Stimulated activated CD4-positive, alpha-beta T cell treated with anti-CD3 and anti-CD28 coated beads, Interleukin-4, amount 100 ng/mL, for 48 hours (primary cell): ENCODE measurements at places on chromosomes 16 and 17.

- DNase-seq, result no peak
These were observed 16.0 kb upstream of the SMIM5 start for GRCh38 chr17:75617218-75617617.

- no peak for DNase-seq
These were observed 137.5 kb downstream of the NTN1 start for GRCh38 chr17:9158544-9159452.

DNA sequence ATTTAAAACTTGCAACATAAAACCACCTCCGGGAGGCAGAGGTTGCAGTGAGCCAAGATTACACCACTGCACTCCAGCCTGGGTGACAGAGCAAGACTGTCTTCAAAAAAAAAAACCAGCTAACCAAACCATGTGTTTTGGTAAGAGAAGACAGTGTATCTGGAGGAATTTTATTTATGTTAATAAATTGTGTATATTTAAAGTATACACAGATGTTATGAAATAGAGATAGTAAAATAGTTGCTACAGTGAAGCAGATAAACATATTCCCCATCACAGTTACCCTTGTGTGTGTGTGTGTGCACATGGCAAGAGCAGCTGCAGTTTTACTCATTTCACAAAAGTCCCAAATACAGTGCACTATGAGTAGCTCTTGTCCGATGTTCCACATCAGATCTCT is 54.8 kb upstream of the CRISPLD2 start:
- no peak for DNase-seq

- no peak for DNase-seq
These were observed 40.8 kb downstream of the RPA1 start for GRCh38 chr17:1870592-1870991.

GRCh38 chr17:79109584-79109983 is 35.0 kb downstream of the ENGASE start:
- no peak for DNase-seq

- no peak for DNase-seq
These were observed 2.0 kb downstream of the RGS11 start for GRCh38 chr16:273547-274421.

DNA sequence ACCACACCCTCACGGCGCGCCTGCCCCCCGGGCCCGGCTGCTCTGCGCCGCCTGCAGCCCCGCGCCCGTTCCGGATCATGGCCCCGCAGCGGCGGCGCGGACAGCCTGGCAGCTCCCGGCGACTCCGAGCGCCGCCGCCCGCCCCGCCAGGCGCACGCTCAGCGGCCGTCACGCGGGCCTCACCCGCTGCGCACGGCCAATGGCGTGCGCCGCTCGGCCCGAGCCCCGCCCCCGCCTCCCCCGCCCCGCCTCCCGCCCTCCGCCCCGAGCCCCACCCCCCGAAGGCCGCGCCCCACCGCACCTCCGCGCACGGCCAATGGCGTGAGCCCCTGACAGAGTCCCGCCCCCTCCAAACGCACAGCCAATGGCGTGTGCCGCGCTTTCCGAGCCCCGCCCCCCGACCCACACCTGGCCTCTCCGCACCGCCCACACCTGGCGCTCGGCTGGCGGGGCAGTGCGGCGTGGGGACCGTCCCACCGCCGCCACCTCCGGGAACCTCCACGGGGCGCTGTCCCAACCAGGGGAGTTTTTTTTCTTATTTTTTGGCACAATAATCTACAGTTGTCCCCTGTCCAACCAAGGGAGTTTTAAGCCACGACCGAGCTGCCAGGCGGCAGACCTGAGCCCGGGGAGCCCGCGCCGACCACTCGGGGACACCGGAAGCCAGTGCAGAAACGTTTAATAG is at the start of gene PCYT2:
Gene PCYT2 (minus strand): TSS at position 123 of the 685 bp plus-strand sequence. CDS start 44 bp downstream, at position 79.
- peak; percentile 91 for DNase-seq

- DNase-seq, result no peak
These were observed 41.5 kb downstream of the CYB5B start for GRCh38 chr16:69465881-69466280.

DNA sequence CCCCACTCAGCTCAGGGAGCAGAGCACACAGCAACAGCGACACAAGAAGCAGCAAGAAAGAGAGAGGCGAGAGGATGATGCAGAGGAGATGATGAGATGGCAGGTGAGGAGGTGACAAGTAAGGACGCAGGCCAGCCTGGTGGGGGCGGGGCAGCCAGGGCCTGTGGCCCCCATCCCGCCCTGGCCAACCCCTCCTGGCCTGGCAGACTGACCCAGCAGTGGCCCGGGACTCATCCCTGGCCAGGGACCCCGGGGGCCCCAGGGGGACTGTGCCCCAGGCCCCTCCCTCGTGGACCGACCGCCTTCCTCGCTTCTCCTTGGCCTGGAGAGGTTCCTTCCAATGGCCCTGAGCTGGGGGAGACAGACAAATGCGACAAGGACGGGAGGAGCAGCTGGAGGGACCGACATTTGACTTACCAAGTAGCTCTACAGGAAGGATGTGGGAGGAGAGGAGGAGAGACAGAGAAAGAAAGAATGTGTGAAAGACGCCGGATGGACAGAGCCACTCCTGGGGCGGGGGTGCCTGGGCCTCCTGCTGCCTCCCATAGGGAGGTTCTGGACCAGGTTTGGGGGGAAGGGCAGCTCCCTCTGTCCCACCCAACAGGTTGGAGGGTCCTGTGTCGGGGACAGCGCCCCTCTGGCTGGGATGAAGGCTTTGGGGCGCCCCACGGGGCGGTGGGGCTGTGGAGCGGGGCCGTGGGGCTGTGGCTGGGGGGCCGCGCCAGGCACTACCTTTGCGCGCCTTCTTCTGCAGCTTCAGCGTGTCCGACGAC is 6.8 kb downstream of the MTSS2 start:
- DNase-seq, result no peak

DNA sequence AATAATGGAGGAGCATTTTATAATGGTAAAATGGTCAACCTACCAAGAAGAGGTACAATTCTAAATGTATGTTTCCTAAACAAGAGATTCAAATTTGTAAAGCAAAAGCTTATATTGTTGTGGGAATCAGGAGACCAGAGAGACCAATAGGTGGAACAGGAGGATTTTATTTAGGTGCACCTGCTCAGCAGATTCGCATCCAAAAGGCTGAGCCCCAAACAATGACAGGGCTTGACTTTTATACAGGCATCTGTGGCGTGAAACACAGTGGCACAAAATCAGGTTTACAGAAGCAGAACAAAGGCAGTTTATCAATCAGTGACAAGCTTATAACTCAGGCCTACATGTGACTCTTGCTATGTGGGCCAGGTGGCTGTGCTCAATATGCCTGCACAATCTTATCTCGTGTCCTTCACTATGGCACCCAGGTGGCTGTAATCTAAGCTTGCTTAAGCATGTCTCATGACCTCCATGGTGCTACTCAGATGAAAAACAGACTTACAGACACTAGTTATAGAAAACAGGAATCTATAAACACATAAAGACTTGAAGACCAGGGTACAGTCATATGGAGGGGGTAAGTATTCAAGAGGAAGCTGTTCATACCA is 780.2 kb upstream of the CA10 start:
- no peak for DNase-seq

DNA sequence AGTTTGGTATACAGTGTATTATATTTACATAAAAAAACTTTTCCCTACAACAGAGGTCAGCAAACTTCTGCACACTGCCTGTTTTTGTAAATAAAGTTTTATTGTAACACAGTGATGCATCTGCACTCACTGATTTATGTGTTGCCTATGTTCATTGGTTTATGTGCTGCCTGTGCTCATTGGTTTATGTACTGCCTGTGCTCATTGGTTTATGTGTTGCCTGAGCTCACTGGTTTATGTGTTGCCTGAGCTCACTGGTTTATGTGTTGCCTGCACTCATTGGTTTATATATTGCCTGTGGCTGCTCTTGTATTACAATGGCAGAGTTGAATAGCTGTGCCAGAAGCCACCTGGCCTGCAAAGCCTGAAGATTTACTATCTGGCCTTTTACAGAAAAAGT is 81.6 kb downstream of the MYH11 start:
- no peak for DNase-seq

DNA sequence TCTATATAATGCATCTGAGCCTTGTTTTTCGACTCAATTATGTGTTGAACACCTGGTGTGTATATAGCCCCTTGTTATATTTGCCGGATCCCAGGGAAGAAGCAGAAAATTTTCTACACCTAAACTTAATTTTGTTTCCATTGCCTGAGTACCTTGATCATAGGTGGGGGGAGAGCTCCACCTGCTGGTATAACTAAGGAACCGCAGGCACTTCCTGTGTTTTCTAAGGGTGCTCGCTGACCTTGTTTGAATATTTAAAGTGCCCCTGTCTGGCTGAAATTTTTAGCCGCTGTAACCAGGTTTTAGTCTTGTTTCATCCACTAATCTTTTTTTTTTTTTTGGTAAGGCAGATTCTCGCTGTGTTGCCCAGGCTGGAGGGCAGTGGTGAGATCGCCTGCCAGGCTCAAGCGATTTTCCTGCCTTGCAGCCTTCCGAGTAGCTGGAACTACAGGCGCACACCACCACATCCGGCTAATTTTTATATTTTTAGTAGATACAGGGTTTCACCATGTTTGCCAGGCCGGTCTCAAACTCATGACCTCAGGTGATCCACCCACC is 6.5 kb upstream of the NUBP1 start:
- DNase-seq, result peak; percentile 35

DNA sequence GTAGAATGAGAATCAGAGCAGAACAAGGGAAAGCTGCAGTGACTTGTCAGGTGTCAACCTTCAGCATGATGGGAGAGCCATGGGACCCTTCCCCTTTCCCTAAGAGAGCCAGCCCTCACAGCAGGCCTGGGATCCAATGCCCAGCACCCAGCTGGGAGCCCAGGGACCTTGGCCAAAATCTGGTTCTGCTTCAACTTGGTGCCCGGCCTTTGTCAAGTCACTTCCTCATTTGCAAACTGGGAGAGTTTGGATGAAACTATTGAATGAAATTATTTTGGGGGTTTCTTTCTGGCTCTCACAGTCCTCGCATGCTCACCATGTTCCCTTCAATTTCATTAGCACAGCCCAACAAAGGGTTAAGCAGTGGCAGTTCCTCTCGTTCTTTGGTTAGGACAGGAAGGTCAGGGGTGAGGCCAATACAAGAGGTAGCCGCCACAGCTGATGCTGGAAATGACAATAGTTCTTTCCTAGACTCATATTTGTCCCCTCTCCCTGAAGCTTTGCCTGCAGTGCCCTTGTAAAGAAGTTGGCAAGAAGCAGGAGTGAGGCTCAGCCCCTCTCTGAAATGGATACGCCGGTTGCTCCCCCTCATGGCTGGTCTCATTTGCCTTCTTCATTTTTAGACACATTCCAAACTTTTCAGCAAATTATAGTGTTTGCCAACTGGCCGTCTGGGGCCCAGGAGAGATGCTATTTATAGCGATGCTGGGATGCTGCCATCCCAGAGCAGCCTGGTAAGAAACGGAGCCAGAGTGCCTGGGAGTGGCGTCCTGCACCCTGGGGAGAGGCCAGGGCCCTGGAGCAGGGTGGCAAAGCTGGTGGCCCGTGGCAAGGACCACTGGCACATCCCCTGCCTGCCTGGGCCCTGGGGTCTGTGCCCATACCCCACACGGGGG is 34.5 kb upstream of the MEOX1 start:
- no peak for DNase-seq

DNA sequence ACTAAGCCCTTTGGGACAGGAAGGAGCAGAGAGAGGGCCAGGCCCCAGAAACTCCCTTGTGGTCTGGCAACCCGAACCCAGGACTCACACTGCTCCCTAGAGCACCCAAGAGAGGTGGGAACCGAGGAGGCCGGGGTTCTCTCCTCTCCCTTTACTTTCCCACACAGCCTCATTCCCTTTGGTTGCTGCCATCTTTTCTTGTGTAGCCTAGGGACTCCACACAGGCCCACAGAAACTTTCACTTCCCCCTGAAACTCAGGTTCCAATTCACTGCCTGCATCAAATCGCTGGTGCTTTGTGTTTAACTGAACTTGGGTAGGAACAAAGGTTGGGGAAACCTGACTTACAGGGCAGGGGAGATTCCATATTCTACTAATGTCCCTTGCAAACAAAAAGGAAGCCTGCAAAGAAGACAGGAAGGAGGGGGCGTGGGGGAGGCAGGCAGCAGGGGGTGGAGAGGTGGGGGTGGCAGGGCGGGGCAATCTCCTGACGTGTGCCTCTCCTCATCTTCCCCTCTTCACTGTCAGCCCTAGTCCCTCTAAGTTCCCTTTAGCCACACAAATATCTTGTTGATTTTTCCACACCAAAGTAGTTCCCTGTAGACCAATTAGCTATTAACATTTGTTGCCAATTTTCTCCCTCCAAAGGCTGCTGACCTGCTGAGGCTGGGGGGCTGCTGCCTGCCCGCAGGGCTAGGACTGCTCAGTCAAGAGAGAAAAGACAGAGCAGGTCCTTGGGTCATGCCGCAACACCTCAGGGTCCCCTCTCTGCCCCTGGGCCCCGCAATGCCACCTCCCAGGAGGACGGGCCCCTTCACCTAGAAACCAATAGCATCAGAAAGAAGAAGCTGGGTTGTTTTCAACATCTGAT is 8.0 kb downstream of the ST3GAL2 start:
- DNase-seq, result no peak

GRCh38 chr17:77354670-77355455 is 214.1 kb downstream of the SEC14L1 start:
- no peak for DNase-seq

DNA sequence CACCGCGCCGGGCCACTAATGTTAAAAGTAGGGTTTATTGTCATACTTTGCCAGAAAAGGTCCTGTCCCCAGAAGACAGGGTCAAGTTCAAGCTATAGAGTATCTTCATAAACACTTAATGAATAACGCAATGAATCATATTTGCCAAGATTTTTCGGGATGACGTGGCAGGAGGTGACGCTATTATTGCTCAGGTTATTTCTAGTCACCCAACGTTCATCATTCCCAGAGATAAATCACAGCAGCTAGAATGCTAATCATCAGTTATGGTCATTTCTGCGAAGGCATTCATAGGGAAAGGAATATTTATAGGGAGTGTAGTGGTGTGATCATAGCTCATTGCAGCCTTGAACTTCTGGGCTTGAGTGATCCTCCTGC is 2.0 kb downstream of the TMC5 start:
- DNase-seq, result no peak

- no peak for DNase-seq
These were observed 102.7 kb downstream of the CLEC16A start for GRCh38 chr16:11047057-11047456.

- no peak for DNase-seq
These were observed 11.0 kb upstream of the BAIAP3 start for GRCh38 chr16:1322407-1322806.

GRCh38 chr16:2946649-2947048 is 17.4 kb upstream of the KREMEN2 start:
- DNase-seq, result no peak

DNA sequence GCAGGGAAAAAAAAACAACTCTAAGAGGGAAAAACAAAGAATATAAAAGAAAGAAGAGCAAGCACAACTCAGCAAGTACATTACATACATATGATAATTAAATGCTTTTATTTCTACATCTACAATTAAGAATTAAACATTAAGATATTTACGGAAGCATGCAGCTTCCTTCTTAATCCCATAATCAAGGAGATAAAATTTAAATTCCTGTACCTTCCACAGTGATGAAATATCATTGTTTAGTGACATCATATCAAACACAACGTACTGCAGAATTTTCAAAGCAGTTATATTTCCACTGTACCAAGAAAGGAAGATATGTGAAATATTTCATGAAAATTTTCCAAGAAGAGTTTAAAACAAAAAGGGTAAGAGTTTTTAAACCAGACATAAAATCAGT is 26.0 kb downstream of the KANSL1 start:
- no peak for DNase-seq
